AG09309 (cell line): ENCODE measurements at places on chromosomes 16 and 17.

DNA sequence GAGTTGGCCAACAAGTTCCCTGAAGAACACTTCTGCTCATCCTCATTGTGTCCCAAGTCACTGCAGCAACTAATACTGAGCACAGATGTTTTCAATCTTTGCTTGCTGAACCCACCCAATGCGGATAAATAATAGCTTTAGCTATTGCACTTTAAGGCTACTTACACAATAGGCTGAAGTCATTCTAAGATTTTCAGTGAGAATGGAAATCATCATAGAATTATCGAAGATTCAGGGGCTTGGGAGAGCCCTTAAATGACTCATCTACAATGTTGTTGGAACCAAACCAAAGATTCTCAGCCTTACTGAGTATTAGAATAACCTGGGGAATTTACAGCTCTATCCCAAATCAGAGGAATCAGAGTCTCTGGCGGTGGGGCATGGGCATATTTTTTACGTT is 51.2 kb downstream of the SYCE1L start:
- no peak for DNase-seq

- DNase-seq = no peak
Observed at GRCh38 chr17:4721203-4722135, 9.8 kb upstream of the MED11 start.

DNA sequence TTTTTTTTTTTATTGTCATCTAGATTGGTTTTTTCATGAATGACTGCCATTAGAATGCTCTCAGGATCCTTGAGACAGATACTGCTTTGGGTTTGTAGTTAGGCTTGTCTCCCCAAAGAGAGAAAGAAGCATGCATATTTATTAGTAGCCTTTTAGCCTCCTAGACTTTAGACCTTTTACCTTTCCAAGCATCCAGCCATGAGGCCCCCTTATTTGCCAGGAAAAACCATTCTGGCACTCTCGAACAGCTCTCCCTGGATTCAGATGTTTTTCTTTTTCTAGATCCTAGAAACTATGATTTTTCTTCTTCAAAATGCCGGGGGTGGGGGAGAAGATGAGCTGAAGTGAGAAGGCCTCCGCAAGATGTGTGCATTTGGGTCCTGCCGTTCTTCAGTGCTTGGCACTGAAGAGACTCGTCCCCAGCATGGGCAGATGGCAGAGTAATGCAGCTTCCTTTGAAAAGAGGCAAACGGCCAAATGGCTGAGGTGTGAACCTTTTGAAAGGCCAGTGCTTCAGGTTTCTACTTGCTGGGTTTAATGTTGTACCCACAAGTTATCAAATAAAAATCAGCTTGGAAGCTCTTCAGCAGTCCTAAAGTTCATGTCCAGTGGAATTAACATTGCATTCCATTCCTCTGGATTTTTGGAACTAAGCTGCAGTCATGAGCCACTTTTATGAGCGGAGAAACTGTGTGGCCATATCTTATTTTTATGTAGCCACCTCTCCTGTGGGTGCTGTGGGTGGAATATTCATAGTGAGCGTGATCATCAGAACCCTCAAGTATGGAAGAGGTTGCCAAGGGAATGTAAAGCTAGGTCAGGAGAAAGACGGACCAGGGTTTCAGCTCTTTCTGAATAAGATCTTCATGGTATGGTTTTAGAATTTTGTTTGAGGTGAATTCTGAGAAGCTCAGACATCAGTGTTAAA is 7.2 kb downstream of the SOCS7 start:
- DNase-seq = peak; percentile 24

DNA sequence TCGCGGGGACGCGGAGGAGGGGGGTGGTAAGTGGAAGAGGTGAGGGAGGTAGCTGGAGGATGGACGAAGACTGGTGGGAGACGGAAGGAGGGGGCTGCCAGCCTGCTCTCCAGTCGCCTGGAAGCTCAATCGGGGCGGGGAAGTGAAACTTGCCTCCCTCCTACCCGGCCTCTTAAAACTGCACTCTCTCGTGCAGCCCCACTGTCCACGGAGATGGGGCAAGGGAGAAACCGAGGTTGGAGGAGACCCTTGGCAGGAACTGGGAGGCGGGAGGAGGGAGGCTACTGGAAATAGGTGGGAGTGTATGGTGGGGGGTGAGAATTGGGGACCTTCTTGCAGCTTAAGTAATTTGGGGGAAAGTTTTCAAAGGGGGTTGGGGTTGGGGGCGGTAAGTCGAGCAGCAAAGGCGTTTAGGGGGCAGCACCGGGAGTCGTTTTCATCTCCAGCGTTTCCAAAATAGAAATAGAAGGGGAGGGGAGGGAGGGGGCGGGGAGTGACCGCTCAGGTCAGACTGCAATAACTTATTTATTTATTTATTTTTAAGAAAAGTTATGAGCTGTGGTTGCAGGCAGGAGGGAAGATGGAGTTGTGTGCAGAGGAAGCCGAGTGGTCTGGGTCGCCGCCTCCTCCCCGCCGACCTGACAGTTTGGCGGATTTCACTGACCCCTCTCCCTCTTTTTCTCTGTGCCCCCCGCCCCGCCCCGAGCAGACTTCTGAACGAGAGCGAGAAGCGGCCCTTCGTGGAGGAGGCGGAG is 1.4 kb downstream of the SOX9 start:
- no peak for DNase-seq

DNA sequence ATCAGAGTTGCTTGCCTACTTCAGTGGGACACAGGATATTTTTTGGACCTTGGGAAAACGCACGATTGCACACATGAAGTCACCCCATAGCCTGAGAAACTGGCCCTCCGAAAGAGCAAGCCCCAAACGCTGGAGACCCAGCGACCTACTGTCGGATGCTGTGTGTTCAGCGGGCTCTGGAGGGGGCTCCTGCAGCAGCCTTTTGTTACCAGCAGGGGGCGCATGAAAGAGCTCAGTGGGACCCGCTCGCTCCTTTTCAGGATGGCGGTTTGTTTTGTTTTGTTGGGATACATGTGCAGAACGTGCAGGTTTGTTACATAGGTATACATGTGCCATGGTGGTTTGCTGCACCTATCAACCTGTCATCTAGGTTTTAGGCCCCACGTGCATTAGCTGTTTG is 28.4 kb downstream of the MYH3 start:
- no peak for DNase-seq

DNA sequence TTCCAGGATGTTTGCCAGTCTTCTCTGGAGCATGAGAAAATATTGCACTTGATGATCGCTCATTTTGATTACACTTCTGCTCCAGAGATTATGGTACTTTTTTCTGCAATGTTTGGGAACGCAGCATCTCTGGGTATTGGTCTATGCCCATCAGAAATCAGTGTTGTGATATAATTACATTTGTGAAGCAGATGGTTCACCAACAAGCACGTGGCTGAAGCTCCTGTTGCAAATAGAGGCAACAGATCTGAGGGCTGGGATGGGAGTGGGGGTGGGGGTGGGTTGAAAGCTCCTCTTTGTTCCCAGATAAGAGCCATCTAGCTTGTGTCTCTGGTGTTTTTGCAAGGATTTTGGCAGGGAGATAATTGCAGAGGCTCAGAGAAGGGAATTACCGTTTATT is 252.3 kb downstream of the SHISA9 start:
- no peak for DNase-seq

GRCh38 chr17:79949656-79950209 is 85.9 kb downstream of the TBC1D16 start:
- no peak for DNase-seq

GRCh38 chr16:19831678-19832077 is 53.0 kb downstream of the GPRC5B start:
- no peak for DNase-seq

DNA sequence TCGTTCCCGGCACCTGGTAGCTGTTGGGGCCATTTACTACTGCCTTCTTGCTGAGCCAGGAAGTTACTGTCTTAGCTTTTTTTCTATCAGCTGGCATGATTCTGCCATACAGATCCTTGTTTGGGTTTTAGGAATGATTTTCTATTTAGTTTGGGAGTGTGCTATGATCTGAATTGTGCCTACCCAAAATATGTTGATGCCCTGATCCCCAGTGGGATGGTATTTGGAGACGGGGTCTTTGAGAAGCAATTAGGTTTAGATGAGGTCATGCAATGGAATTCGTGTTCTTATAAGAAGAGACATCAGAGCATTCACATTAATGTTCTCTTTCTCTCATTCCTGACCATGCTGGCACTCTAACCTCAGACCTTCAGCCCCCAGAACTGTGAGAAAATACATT is 59.4 kb upstream of the HS3ST2 start:
- no peak for DNase-seq

- DNase-seq = no peak
Observed at GRCh38 chr17:73548620-73549311, 95.5 kb downstream of the SDK2 start.
